ENCODE measurements at places on chromosomes 4 and X.

DNA sequence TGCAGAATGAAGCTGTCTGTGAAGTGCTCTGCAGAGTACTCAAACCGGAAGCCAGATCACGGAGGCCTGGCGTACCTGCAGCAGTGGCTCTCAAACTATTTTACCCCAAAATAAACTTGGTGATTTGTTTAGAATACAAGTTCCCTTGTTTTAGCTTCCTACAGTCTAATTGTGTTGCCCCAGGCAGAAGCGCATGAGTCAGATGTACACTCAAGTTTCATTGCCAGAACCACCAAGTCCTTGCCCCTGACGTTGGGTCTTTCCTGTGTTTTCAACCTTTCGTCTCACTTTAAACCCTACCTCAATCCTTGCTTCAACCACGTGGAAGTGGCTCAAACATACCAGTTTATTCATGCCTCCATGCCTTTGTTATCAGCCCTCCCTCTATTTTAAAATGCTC lies 66.2 kb upstream of the SLC7A11 start:
- DNase-seq, result no peak

DNA sequence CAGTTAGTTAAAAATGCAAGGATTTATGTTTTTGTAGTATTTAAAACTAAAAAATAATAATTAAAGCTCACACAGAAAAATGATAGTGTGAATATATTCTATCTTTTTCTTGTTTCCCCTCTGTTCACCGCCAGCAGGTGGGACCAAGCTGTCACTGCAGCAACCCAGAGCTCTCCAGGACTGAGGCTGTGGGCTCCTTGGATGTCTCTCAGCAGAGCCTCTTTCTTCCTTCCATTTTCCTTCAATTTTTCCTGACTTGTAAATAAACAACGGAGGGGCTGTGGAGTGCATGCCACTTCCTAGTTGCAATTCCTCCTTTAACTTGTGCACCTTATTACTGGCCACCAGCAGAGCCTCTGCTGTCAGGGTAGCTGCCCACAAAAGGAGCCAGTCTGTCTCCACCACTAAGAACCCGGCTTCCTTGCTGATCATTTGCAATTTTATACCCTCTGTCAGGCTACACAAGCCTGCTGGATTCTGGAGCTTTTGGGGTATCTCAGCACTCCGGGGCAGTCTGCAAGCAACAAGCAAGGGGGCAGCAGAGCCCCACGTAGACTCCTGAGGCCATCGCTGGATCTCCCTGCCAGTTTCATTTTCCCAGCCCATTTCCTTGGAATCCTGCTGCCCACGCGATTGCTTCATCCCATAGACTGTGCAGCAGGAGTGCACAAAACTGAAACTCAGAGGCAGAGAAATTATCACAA lies 1467.4 kb downstream of the C4orf33 start:
- no peak for DNase-seq

DNA sequence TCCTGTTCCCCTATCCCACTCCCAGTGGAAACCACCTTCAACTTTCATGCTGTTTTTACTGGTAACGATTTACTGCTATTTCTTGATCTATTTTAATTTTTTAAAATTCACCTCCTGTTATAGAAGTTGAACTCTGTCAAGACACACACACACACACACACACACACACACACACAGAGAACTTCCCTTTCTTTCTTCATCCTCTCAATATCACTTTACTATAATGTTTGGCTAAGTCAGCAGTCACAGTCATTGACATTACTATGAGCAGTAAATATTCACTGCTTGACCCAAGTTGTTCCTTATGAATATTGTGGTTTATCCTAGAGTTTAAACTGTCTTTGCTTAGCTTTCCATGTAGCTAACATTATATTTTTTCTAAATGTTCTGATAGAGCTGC lies 24.0 kb upstream of the SGMS2 start:
- DNase-seq, result no peak

DNA sequence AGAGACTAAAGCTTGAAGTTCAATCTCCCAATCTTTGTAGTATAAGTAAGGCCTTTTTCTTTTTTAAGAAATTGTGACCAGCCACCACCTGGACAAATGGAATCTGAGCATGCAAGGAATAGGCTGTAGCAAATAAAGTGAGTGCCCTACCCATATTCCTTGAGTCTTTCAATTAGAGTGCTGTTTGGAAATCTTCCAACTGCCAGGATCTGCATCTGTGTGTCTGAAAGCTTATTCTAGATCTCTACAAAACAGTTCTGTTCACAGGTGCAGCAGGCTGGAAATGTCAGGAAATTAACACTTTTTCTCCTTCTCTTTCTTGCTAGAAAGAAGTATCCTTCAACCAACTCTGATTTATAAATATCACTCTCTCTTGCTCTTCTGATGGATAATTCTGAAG lies 76.7 kb upstream of the NDST3 start:
- no peak for DNase-seq

DNA sequence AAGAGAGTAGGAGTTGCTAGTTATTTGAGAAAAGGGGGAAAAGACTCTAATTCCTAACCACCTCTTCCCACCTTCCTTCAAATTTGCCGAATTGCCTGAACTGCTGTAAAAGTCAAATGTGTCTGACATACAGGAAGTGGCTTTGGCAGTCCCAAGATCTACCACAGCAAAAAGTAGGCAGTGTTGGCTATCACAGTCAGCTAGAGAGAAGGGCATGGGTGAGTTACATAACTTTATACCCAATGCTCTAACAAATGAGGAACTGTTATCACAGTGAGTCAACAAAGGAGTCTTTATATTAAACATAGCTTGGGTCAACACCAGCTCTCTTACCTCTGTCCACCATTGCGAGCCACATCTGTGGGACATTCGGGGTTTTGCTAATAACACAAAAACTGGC lies 2.4 kb upstream of the MBNL3 start:
- peak; percentile 11 for DNase-seq

DNA sequence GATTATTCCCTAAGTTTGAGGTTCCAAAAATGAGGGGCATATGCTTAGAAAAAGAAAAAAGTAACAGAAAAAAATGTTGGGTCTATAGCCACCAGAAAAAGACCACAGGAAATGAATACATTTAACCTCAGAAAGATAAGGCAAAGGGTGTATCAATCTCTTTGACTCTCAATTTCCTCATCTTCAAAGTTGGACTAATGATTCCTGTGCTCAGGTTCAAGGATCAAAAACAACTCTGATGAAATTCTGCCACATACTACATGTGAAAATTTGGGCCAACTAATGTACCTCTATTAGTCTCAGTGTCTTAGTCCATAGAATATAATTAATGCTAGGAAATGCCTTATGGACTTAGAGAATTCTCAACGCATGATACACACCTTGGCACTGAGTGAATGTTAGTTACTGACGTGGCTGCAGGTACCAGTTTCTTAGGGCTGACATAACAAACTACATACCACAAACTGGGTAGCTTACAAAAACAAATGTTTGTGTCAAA lies 257.7 kb downstream of the ANKRD50 start:
- no peak for DNase-seq
